ENCODE measurements at places on chromosomes 3 and 15. TPM values are rescaled to one million over a fixed set of nuclear protein-coding genes. Genes with fewer than 3 reads are reported as not detected.

DNA sequence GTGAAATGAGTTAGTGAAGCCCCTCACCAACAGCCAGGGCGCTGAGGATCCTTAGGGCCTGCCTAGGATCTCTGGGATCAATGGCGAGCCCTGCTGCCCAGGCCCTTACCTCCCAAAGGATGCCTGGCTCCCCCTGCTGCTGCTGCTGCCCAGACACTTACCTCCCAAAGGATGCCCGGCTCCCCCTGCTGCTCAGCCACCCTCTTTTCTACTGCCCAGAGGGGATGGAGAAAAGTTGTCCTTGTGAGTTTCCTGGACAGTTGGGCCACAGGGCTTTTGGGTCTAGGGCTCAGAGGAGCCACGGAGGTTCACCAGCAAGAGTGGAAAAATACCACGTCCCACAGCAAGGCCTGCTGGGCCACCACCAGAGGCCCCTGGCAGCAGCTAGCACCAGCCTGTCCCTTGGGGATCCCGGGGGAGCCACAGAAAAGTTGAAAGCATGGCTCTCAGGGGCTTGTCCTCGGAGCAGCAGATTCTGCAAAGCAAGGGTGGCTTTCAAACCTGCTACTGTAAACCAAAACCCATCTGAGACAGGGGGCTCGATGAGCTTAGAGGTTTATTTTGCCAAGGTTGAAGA is 59.4 kb downstream of the SLC6A6 start:
- H3K4me1 ChIP-seq = no peaks in the 10 kb centered on the region
- no peak overlapping the region for H3K4me3 ChIP-seq
- no peaks in the 10 kb centered on the region for H3K36me3 ChIP-seq

IL17RB gene
- total RNA-seq = 0.52 TPM

- H3K27ac ChIP-seq = no peak overlapping the region
- H3K36me3 ChIP-seq = peaks cover 5% of the 10 kb centered on the region
- H3K4me3 ChIP-seq = no peak overlapping the region
- H3K27me3 ChIP-seq = no peaks in the 10 kb centered on the region
- peak; percentile 53 for DNase-seq
- H3K4me1 ChIP-seq = no peaks in the 10 kb centered on the region
These were observed 10.9 kb downstream of the RMDN3 start for GRCh38 chr15:40743921-40744814.

TUSC7 gene
- total RNA-seq = not detected

- H3K4me1 ChIP-seq = peaks cover 6% of the 10 kb centered on the region
- H3K27me3 ChIP-seq = no peaks in the 10 kb centered on the region
- DNase-seq = no peak
- no peaks in the 10 kb centered on the region for H3K36me3 ChIP-seq
- H3K27ac ChIP-seq = no peak overlapping the region
These were observed 85.1 kb downstream of the EFL1 start for GRCh38 chr15:82177291-82178010.

ARNT2 gene
- 16.2 TPM for total RNA-seq

GRCh38 chr15:89740137-89740536 is 10.9 kb downstream of the MESP1 start:
- no peaks in the 10 kb centered on the region for H3K4me1 ChIP-seq
- H3K27ac ChIP-seq = no peak overlapping the region
- DNase-seq = no peak
- H3K27me3 ChIP-seq = no peaks in the 10 kb centered on the region
- no peak overlapping the region for H3K4me3 ChIP-seq

TUSC2 gene
- 22.6 TPM for total RNA-seq

GOLGA8J gene
- 1.5 TPM for total RNA-seq

DNA sequence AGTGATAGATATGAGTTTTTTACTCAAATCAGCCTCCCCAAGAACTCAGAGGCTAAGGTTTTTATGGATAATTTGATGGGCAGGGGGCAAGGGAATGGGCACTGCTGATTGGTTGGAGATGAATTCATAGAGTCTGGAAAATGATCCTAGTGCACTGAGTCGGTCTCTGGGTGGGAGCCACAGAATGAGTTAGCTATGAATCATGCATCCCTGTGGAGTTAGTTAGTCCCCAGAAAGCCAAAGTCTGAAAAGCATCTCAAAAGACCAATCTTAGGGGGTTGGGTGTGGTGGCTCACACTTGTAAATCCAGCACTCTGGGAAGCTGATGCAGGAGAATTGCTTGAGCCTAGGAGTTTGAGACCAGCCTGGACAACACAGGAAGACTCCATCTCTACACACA is 516.1 kb downstream of the AGBL1 start:
- DNase-seq = no peak
- H3K36me3 ChIP-seq = no peaks in the 10 kb centered on the region
- no peaks in the 10 kb centered on the region for H3K4me1 ChIP-seq
- H3K4me3 ChIP-seq = no peak overlapping the region
- no peak overlapping the region for H3K27ac ChIP-seq

DNA sequence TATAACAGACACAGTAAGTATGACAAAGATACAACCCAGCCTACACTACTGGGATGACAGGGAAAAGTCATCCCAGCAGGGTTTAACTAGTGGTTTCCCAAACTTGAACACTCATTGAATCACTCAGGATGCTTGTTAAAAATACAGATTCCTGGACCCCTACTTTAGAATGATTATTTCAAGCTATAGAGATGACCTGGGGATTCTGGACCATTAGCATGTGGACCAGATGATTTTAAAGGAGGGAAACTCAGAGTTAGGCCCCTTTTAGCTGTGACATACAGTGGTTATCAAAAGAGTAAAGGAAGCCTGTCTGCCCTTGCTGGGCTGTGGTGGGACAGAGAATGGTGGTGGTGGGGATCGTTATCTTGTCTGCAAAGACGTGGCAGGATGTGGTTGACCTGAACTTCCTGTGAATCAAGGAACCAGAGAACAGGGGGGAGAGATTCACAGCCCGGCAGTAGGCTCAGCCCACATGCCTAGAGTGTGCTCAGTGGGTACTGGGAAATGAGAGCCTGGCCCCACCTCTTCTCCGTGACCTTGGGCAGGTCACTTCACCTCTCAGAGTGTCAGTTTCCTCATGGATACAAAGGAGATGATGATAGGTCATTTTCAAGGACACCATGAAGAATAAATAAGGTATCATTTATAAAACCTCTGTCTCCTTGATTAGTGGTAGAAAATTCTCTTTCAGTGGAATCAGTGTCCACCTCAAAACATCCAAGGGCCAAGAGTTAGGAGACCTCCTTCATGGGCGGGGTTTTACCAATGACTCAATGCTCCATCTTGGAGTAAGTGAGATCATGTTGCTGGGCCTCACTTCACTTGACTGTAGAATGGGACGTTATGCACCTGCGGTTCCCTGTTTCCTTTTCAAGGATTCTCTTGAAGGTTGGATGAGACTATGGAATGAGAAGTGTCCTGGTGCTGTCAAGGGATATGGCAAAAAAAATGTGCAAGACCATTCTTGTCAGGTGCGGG is 306.5 kb downstream of the RPLP1 start:
- H3K27me3 ChIP-seq = no peaks in the 10 kb centered on the region
- H3K4me1 ChIP-seq = peaks cover 4% of the 10 kb centered on the region
- H3K36me3 ChIP-seq = no peaks in the 10 kb centered on the region
- H3K27ac ChIP-seq = no peak overlapping the region
- H3K4me3 ChIP-seq = no peak overlapping the region

KLHL40 gene
- not detected for total RNA-seq

TWF2 gene
- 52.2 TPM for total RNA-seq

SLC22A13 gene
- 1.1 TPM for total RNA-seq

- no peak overlapping the region for H3K27ac ChIP-seq
- H3K4me3 ChIP-seq = no peak overlapping the region
- H3K4me1 ChIP-seq = no peaks in the 10 kb centered on the region
- H3K36me3 ChIP-seq = no peaks in the 10 kb centered on the region
These were observed 92.4 kb downstream of the KBTBD8 start for GRCh38 chr3:67090474-67090873.

- no peaks in the 10 kb centered on the region for H3K27me3 ChIP-seq
- no peak overlapping the region for H3K27ac ChIP-seq
- H3K4me1 ChIP-seq = no peaks in the 10 kb centered on the region
- H3K4me3 ChIP-seq = no peak overlapping the region
These were observed 48.6 kb upstream of the ULK4 start for GRCh38 chr3:42010530-42010929.

GRCh38 chr3:115624029-115624741 is 875 bp downstream of the GAP43 start:
- H3K27ac ChIP-seq = no peak overlapping the region
- H3K4me1 ChIP-seq = no peaks in the 10 kb centered on the region
- H3K27me3 ChIP-seq = no peaks in the 10 kb centered on the region
- no peak overlapping the region for H3K4me3 ChIP-seq
- H3K36me3 ChIP-seq = no peaks in the 10 kb centered on the region
- DNase-seq = no peak

DNA sequence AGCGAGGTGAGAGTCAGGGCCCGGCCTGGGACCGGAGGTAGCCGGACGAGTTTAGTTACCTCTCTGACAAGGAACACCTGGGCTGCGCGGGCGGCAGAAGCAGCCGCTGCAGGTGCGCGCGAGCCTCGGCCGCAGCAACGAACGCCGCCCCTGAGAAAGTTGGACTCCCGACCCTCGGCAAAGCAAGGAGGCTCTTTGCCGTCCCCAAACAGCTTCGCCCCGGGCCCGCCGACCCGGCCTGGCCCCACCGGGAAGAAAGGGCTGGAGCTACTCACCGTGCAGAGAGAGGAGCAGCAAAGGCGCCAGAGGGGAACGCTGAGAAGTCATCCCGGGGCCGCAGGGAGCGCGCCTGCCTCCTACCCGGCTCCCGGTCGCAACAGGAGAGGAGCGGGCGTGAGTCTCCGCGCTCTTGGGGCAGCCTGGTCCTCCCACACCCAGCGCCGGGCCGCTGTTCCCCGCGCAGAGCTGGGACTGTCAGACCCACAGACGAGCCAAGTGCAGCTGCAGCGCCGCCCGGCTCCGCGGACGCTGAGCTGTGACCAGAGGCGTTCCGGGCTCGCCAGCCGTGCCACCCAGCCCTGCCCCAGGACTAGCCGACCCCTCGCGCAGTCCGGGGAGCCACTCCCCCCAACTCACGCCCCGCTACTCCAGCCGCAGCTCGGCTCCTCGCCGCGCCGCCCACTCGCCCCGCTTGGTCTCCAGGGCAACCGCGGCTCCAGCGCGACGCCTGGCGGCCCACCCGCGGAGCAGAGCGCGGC is at the start of gene IGSF11:
TSS of gene IGSF11 (minus strand) at position 591 of the 758 bp plus-strand sequence. CDS start at position 327, 264 bp downstream.
- no peaks in the 10 kb centered on the region for H3K27me3 ChIP-seq
- peak within 1 kb of the TSS; percentile 38 for H3K4me3 ChIP-seq
- peak; percentile 84 for DNase-seq
- no peak within 1 kb of the TSS for H3K27ac ChIP-seq

PATL2 gene
- 2.2 TPM for total RNA-seq

KNG1 gene
- not detected for total RNA-seq

- peak overlapping the region; percentile 100 for H3K27ac ChIP-seq
- no peaks in the 10 kb centered on the region for H3K36me3 ChIP-seq
- H3K4me1 ChIP-seq = peaks cover 30% of the 10 kb centered on the region
- H3K4me3 ChIP-seq = no peak overlapping the region
These were observed 23.1 kb downstream of the ANXA2 start for GRCh38 chr15:60374628-60375081.

- no peak overlapping the region for H3K4me3 ChIP-seq
- H3K4me1 ChIP-seq = no peaks in the 10 kb centered on the region
- no peaks in the 10 kb centered on the region for H3K27me3 ChIP-seq
These were observed 16.9 kb downstream of the MME start for GRCh38 chr3:155097009-155097349.

ACKR4 gene
- total RNA-seq = 15.5 TPM

DNA sequence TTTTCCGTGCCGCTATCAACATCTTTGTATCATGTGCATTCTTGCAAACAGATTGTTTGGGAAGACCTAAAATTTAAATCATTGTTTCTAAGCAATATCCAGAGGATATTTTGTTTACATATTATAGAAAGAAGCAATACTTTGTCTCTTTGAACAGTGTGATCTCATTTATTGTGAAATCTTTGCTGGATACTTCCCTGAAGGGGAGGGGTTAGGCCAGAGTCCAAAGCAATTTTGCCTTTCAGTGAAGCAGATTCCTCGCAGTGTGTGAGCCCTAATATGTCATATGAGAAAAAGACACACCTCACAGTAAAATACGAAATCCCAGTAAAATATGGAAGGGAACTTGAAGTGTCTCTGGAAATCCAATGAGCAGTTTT is 158.7 kb upstream of the SLCO3A1 start:
- H3K4me3 ChIP-seq = no peak overlapping the region
- no peaks in the 10 kb centered on the region for H3K27me3 ChIP-seq
- peak overlapping the region; percentile 96 for H3K27ac ChIP-seq
- no peaks in the 10 kb centered on the region for H3K4me1 ChIP-seq

GRCh38 chr15:92097474-92098178 is 244.1 kb downstream of the SLCO3A1 start:
- H3K27ac ChIP-seq = no peak overlapping the region
- no peaks in the 10 kb centered on the region for H3K27me3 ChIP-seq
- DNase-seq = no peak
- no peaks in the 10 kb centered on the region for H3K4me1 ChIP-seq
- no peak overlapping the region for H3K4me3 ChIP-seq

DNA sequence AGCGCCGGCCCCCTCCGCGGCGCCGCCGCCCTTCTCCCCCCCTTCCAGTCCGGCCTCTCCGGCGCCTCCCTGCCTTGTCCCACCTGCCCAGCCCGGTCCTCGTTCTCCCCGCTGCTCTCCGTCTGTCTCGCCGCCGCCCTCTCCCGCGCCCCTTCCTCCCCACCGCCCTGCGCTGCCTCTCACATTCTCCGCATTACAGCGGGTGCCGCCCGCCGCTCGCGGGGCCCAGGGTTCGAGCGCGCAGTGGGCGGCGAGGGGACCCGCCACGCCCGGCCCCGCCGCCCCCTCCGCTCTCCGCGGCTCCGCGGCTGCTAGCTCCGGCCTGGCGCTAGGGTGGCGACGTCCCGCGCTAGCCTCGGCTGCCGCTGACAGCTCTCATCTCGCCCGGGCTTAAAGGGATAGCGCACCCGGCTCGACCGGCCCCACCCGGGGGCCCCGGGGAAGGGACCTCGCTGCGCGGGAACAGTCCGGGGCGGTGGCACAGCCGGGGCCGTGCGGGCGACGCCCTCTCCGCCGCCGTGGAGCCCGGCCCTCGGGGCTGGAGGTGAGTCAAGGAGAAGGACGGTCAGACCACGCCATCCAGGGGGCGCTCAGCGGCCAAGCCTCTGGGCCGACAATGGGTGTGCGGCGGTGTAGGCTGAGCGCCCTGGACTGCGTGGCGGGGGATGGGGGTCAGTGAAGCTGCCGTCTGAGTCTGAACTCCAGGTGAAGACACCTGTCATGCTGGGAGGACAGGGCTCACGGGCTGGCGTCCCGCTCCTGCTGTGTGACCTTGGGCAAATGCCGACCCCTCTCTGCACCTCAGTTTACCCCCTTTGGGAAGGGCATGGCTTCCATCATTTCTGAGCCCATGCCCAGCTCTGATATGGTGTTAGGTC is 187.4 kb upstream of the LINGO1 start:
- H3K36me3 ChIP-seq = no peaks in the 10 kb centered on the region
- no peaks in the 10 kb centered on the region for H3K4me1 ChIP-seq
- H3K27ac ChIP-seq = no peak overlapping the region
- peak overlapping the region; percentile 8 for H3K4me3 ChIP-seq
- no peak for DNase-seq

CCRL2 gene
- total RNA-seq = 5.1 TPM
